ENCODE measurements at places on chromosomes 6 and 20.

- no peak for DNase-seq
Measured at GRCh38 chr6:24376871-24377270, 19.0 kb upstream of the DCDC2 start.

- DNase-seq: no peak
Measured at GRCh38 chr20:59051666-59052185, 9.1 kb upstream of the PRELID3B start.

DNA sequence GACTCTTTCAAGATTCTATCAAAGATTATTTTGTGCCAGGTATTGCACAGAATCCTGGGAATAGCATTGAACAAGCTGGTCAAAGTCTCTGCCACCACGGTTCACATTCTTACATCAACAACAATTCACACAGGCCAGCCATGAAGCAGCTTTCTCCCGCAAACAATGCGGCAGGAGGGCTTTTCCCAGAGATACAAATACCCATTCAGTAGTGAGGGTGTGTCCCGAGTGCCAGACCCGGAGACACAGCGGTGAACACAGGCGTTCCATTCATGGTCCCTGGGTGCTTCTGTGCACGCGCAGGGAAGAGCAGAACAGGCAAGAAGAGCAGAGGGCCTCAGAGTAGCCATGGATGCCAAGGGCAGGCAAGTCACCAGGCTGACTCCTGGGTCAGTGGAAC lies 83.3 kb upstream of the PDE10A start:
- no peak for DNase-seq

GRCh38 chr20:58664883-58665282 lies 13.8 kb downstream of the STX16 start:
- DNase-seq: no peak

GRCh38 chr6:16669227-16669626 lies 92.0 kb downstream of the ATXN1 start:
- DNase-seq: peak; percentile 81

- no peak for DNase-seq
Measured at GRCh38 chr20:45727044-45727443, 4.9 kb downstream of the SPINT4 start.

- DNase-seq: no peak
Measured at GRCh38 chr20:50548396-50548795, 38.2 kb downstream of the PTPN1 start.

- DNase-seq: no peak
Measured at GRCh38 chr6:26027491-26028211, 59.6 kb upstream of the HFE start.

- DNase-seq: no peak
Measured at GRCh38 chr6:50285735-50286134, 236.0 kb upstream of the DEFB112 start.

DNA sequence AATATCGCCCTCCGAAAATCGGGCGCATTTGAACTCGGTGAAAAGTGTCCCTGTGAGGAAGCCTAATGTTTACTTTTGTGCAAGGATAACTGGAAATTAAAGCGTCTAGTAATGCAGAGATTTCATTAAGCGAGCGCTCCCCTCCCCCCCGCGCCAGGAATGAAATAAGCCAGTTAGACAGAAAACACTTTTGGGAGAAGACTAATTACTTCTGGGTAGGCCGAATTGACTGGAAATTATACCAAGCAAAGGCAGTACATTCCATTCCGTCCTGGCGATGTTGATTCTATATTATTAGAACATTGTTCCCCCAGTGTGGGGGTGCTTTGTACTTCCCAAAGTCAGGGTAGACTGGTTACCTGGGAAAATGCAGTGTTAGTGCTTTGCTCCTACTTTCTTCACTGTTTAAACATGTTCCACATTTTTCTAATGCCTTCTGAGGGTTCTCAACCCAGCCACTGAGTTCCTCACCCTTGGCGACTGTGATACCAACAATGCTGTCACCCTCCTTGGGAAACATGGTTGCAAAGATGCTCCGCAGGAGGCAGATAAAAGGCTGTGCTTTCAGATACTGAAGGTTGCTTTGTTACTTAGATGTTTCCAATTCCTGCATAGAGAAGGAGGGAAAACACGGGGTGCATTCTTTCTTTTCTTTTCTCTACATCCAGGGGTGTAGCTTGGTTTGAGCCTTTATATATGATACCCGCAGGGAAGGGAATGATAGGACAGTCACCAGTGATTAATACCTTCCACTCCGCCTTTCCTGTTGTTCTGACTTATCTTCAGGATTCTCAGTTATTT lies 2.6 kb downstream of the GJA1 start:
- DNase-seq: no peak

- DNase-seq: no peak
Measured at GRCh38 chr6:17846762-17847161, 140.0 kb upstream of the NUP153 start.

GRCh38 chr20:19070681-19071445 lies 141.6 kb upstream of the SLC24A3 start:
- no peak for DNase-seq

DNA sequence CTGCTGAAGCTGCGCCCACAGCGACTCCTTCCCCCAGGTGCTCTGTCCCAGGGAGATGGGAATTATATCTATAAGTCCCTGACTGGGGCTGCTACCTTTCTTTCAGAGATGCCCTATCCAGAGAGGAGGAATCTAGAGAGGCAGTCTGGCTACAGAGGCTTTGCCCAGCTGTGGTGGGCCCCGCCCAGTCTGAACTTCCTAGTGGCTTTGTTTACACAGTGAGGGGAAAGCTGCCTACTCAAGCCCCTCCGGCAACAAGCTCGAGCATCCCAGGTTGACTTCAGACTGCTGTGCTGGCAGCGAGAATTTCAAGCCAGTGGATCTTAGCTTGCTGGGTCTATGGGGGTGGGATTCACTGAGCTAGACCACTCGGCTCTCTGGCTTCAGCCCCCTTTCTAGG lies 152.5 kb upstream of the MAP3K7 start:
- no peak for DNase-seq

DNA sequence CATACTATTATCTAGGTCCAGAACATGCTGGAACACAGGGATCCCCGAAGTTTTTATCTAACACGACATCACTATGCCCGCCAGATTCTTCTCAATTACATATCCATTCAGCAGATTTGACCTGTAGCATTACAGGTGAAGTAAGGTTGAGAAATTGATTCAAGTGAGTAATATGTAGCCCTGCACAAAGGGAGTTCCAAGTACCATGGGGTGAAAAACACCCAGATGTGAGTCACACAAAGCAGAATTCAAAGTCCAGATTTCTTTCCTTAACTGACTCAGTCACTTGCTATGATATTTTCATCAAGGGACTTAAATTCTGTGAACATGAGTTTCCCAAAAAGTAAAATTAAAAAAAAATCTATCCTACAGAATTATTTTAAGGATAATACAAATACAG lies 655.4 kb upstream of the PTCHD4 start:
- DNase-seq: no peak

DNA sequence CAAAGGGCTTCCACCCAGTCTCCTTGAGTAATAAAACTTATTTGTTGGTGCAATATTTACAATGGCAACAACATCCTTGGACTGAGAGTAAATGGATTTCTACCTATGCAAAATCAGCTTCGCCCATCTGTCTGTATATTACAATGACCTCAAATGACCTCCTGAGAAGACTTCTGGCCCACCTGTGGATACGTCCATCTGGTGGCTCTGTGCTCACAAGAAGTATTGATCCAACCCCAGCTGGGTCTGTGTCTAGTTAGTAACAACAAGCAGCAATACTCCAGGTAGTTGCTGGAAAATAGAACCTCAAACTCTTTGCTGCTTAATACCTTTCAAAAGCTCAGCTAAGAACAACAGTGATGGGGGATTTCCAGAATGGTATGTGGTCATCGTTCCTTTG lies 34.7 kb upstream of the GSTA4 start:
- no peak for DNase-seq

DNA sequence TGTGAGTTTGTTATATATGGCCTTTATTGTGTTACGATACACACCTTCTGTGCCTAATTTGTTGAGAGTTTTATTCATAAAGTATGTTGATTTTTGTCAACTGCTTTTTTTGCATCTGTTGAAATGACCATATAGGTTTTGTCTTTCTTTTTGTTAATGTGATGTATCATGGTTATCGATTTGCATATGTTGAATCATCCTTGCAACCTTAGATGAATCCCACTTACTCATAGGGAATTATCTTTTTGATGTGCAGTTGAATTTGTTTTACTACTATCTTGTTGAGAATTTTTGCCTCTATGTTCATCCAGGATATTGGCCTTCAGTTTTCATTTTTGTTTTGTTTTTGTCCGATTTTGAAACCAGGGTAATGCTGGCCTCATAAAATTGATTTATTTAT lies 45.7 kb upstream of the TPD52L1 start:
- DNase-seq: no peak

GRCh38 chr6:49531774-49532569 lies 18.5 kb upstream of the C6orf141 start:
- DNase-seq: no peak

GRCh38 chr6:123841067-123841896 lies 37.6 kb downstream of the NKAIN2 start:
- no peak for DNase-seq

GRCh38 chr6:53335224-53335994 lies 13.3 kb downstream of the ELOVL5 start:
- peak; percentile 69 for DNase-seq

- DNase-seq: no peak
Measured at GRCh38 chr20:7629880-7630279, 310.4 kb downstream of the HAO1 start.

GRCh38 chr20:775679-776135 lies 7.4 kb upstream of the SLC52A3 start:
- no peak for DNase-seq

DNA sequence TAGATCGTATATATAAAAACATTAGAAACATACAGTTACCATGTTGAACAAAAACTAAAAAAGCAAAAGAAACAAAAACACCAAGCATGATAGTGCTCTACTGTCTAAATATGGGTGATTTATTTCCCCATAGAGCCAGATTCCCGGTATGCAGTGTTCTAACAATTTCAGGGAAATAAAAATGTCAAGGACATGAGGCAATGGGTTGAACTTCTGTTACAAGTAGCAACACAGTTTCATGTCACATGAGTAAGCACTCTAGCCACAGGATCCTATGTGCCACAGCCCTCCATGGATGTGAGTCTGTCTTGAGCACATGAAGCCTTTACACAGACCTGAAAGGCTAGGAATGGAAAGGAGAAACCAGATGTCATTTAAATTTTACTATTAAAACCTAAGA lies 96.0 kb downstream of the MAP3K5 start:
- DNase-seq: no peak

DNA sequence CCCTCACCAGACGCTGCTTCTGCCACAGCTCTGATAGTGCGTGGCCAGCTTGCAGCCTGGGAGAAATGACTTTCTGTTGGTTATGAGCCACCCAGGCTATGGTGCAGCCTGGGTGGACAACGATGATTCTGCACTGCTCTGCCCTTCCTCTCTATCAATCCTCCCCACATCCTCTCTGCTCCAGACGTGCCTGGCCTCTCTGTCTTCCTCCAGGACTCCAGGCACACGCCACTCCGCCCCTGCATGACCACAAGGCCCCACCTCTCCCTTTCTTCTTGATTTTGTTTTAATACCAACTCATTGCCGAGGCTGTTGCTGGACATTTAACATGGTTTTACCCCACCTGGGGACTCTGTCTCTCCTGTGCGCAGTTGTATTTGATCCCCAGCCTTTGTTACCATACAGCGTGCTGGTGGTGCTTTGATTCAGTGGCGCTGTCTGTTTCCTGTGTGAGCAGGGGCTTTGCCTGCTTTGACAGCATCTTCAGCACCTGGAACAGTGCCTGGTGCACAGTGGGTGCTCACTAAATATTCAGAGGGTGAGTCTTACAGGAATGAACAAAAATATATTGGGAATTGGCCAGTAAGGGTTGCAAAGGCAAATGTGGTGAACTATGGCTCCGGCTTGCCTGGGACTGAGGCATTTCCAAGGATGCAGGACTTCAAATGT lies 280.9 kb downstream of the CDH26 start:
- no peak for DNase-seq

- no peak for DNase-seq
Measured at GRCh38 chr6:161918109-161918531, 644.3 kb upstream of the AGPAT4 start.

- DNase-seq: no peak
Measured at GRCh38 chr20:37853823-37854375, 49.0 kb upstream of the VSTM2L start.

DNA sequence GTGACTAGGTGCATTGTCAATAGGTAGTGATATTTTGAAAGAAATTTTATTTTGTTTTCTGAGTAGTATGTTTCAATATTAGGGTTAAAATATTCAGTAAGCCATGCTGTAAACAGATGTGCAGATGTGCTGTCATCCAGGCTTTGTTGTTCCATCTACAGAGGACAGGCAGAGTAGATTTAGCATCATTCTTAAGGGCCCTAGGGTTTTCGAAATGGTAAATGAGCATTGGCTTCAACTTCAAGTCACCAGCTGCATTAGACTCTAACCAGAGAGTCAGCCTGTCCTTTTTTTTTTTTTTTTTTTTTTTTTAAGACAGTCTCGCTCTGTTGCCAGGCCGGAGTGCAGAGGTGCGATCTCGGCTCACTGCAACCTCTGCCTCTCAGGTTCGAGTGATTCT lies 27.1 kb upstream of the BACH2 start:
- no peak for DNase-seq

DNA sequence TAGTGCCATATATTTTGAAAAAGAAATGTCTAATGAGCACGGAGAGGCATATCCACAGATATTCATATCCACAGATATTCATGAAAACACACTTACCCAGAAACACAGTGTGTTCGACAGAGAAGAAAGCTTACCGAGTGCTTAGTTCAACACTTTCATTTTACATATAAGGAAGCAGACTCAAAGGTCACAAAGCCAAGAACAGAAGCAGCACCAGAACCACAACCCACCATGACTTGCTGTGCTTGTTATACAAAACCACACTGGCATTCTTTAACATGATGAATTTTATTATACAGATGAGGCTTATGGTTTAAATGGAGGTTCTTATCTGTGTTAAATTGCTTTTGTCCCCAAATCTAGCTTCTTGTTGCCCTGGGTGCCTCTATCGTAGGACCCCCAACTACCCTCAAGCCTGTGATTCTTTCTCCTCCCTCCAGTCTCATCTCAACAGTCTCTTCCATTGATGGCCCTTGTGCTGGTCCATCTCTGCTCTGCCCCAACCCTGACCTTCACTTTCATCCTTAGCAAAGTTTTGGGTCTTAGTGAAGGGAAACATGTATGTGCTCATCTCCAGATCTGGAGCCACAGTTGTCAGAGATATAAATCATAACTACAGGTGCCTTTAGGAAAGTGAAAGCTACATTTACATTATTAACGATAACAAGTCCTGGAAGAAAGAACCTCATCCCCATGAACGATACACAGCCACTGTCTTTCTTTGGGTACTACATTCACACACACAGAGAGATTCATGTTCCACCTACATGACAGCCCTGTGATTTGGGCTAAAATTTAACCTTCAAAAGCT lies 40.0 kb downstream of the SF3B5 start:
- peak; percentile 45 for DNase-seq

- DNase-seq: no peak
Measured at GRCh38 chr6:35275744-35276260, 16.3 kb downstream of the ZNF76 start.
